ENCODE measurements at places on chromosomes 12 and 14.

- DNase-seq = no peak
Observed at GRCh38 chr14:59130462-59130861, 58.0 kb upstream of the DAAM1 start.

- peak; percentile 58 for DNase-seq
Observed at GRCh38 chr14:96567289-96567899, 65.2 kb downstream of the PAPOLA start.

DNA sequence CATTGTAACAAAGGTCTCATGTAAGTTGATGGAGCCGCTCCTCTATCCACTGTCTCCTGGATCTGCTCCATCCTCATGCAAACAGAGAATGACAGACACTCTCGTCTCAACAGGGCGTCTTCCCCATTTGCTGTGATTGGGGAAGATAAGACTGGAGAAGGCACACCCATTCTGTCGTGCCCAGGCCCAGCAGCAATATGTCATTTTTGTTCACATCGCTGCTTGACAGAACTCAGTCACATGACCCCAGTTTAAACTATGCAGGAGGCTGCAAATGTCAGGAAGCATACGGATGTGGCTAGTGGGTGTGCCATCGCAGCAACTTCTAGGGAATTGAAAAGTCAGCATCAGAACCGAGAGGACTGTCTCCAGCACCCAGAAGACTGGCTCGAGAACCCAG lies 290.5 kb downstream of the TMEM132D start:
- no peak for DNase-seq

- DNase-seq = peak; percentile 65
Observed at GRCh38 chr12:39127401-39127800, 222.0 kb upstream of the CPNE8 start.

DNA sequence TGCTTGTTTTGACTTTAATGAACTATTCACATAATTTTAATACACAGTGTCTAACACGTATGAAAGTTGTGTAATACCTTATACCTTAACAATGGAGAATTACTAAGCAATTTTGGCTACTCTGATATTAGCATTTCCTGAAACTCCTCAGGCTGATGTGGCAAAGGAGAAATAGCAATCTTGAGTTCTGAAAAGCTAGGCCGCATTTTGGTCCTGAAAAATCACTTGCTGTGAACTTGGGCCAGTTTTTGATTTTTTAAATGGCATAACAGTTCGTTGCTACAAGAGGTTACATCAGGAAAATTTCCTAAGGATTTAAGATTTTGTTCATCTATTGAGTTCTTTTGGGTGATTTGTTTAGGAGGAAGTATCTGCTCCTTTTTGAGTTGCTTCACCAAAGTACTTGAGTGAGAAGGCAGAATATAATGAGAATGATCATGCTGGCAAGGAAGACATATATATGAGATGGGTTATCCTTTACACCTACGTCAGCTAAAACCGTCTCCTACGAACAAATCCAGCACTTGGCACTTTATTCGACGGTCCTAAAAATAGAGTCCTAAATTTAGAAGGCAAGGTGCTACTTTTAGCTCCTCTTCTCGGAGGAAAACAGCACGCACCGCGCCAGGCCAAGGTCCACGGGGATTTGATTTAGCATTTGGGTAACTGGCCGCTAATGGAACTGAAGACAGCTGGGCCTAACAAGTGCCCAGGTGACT lies 32.2 kb downstream of the MIA2 start:
- DNase-seq = no peak

DNA sequence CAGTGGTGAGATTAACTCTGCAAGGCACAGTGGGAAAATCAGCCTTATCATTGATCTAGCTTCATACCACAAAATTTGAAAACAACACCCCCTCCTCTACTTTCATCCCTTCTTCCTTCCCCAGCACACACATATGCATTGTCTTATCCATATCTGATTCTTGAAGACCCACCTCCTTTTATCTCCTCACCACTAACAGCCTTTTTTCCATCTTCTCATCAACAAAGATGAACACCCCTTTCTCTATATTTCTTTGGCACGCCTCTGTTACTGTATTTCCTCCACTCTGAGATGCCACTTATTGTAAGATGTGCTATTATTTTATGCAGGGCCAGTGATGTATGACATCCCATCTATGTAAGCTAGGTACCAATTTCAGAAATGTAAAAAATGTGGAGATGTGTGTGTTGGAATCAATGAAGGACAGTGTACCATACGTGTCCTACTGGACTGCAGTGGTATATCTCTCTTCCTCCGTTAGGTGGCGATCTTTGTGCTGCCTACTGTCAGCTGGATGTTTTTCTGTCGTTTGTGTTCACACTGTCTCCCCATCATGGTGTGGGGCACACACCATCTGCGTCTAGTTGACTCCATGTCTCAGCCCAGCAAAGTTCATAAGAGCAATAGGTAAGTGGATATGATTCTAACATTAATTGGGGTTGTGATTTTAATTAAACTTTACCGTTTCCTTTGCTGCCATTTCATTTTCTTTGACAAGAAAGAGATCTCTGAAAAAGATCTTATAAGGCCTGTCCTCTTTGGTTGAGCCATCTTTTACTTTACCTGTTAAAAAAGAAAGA lies 24.0 kb downstream of the CCDC38 start:
- peak; percentile 66 for DNase-seq

- no peak for DNase-seq
Observed at GRCh38 chr14:67586369-67586768, 13.7 kb downstream of the PIGH start.

DNA sequence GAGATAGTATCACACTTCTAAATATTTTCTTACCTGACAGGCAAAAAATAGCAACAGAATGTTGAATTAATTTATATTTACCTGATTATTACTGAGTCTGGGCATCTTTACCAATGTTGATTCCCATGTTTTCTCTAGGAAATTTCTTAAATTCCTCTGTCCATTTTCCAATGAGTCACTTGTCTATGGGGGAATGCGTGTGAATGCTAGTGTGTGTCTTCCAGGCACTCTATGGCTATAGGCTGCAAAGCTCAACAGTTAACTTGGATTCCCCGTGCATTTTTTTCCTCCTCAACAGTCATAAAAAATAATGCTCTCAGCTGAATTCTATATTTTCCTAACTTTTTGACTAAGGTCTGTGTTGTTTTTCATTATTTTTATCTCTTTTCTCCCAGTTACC lies 1385.8 kb upstream of the FLRT2 start:
- DNase-seq = peak; percentile 43

- no peak for DNase-seq
Observed at GRCh38 chr14:92309968-92310530, 12.9 kb upstream of the SLC24A4 start.

DNA sequence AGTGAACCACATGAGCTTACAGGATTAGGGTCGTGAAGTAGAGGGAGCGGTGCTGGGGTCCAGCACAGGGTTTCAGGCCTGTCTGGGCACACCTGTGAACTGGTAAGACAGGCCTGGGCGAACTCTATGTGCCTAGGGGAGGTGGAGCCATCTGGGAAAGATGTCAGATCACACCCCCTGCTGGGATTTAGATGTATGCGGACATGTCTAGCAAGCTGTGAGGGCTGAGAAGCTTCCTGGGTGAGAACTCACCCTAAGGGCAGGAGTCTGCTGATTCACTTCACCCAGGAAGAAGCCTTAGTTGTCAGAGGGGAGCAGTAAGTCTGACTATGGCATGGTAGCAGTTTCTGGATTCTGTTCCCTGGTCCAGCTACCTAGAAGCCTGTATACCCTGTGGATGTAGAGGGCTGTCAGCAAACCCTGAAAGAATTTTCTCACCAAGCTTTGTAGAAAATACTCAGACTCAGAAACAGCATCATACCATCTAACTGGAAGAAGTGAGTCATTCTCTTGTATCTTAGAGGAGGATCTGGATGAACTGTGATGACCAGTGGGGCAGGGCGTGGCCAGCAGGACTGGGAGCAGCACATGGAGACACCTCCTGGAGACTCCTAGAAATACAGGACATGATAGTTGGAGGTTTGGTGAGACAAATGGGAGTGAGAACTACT lies 11.2 kb upstream of the PYGL start:
- DNase-seq = peak; percentile 84

DNA sequence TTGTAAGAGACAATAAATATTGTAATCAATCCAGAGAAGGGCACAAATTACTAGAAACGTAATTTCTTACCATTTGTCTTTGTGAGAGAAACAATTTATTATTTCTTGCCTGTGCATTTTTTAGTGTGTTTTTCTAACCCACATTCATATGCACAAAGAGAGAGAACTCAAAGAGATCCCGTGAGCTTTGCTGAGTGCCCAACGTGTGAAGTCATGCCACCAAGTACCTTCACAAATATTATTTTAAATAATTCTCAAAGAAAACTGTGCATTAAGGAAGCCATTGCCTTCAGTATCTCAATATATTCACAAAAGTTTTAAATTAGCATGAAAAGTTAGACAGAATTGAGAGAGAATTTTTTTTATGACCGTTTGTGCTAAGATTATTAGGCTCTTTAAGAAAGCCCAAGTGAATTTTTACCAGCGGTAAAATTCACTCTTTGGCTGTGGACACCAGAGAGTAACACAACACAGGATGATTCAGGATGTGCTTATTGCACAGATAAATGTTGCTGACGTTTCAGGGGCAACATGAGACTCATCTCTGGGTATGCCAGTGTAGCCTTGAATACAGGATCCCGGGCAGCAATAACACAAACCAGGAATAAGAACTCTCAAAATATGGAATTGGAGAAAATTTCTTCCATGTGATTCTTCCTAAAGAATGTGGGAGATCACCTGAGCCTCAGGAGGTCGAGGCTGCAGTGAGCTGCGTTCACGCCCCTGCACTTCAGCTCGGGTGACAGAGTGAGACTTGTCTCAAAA lies 2.9 kb downstream of the ARHGDIB start:
- no peak for DNase-seq

DNA sequence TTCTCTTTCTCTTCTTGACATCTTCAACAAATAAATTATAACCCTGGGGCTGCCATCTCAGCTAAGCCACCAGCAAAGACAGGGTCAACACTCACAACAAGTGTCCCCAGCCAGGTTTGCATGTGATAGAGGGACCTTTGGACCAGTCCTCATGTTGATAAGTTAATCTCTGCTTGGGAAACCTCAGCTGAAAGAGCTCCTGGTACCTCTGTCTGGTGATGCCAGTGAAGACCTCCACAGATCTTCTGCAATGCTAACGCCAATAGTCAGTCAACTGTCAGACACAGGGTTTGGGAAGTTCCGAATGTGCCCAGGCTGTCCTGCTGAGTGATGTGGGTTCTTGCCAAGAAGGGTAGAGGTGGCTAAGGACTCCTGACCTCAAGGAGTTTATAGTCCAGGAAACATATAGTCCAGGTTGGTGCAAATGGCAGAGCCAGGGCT lies 179.8 kb upstream of the GZMB start:
- DNase-seq = no peak

- DNase-seq = no peak
Observed at GRCh38 chr12:63997198-63997597, 152.7 kb downstream of the SRGAP1 start.

Data from astrocyte of the hippocampus (primary cell).